Fibroblast of gingiva (primary cell): ENCODE measurements at places on chromosomes 5 and 9.

- DNase-seq: no peak
Measured at GRCh38 chr5:138636398-138636944, 61.3 kb upstream of the HSPA9 start.

DNA sequence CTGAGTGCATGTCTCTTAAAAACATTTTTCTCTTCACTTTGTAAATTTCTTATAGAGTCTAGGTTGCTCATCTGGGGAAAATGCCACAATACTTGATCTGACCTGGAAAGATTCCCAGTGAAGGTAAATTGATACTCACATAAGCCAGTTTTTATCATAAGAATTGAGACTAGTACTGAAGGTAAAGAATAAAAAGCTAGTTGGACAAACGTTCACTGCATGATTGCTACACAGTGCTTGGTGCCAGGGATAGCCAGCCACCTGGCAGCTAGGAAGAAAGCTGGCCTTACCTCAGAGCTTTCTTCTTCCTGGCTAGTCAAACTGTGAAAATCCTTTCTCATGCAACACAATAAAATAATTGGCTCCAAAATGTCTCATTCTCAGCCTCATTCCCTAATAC is 77.1 kb downstream of the MUSK start:
- DNase-seq: peak; percentile 63

GRCh38 chr5:173866243-173866857 is 21.8 kb upstream of the CPEB4 start:
- no peak for DNase-seq

DNA sequence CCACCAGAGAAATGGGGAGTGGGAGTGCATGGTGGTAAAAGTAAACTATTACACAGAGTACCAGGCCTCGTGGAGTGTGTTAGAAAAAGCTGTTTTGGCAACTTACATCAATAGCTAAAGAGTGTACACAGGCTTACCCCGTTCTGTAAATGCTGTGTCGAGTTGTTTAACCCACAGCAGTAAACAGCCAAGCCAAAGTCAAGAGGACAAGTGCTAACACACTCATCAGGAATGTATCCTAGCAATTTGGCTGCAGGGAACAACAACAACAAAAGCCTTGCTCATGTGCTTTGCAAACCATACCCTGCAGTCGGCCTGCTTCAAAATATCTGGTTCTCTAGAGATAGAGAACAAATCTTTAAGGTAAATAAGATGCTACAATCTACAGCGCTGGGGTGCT is 15.9 kb downstream of the DAP start:
- peak; percentile 22 for DNase-seq

DNA sequence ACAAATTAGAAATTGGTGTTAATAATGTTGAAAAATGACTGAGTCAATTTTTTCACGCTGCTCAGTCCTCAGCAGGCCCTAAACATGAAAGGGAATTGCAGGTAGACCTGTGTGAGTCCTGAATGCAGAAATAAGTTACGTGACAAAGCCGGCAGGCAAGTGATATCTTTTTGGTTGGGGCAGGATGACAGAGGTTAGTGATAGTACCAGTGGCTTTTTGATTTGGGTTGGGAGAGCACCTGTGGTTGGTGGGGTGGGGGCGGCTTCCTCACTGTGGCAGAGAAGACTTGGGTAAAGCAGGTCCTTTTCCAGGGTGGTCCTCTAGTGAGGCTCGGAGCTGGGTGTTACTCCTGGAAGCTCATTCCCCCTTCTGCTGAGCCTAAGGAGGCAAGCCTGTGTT is 164.7 kb downstream of the TMEM167A start:
- no peak for DNase-seq

DNA sequence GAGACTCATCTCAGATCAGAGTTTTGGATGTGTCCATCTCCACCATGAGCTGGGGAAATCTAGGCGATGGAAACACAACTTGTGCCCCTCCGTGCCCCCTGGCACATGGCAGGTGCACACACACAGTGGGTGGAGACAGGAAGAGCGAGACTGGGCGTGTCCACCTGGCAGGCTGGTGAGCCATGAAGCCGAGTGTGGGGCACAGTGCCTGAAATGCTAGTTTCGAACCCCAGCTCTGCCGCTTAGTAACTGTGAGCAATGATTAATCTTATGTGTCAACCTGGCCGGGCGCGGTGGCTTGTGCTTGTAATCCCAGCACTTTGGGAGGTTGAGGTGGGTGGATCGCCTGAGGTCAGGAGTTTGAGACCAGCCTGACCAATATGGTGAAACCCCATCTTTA is 80.8 kb upstream of the RNU6ATAC start:
- no peak for DNase-seq

GRCh38 chr9:20384642-20385041 is 237.7 kb downstream of the MLLT3 start:
- DNase-seq: no peak
